ENCODE measurements at places on chromosomes 1 and 21. TPM values are rescaled to one million over a fixed set of nuclear protein-coding genes. Genes with fewer than 3 reads are reported as not detected.
A peak's percentile ranks its signal among the peaks of the same experiment; 100 is the strongest.

DNA sequence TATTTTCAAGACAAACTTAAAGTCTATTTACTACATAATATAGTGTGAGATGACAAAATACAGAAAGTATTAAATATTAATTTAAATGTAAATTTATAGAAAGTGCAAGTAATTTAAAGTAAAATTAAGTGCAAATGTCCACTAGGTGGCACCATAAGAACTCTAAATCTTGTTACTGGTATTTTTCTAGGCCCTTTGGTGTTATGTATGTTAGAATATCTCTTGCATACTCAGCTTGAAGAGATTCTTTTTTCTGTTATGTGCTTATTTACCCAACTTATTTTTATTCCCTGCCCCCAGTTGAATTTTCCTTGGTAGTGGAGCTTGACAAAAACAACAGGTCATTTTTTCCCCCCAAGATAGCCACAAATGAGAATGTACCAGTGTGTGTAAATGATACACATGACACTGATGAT lies 71.5 kb downstream of the RPS6KC1 start:
- peak; percentile 74 for DNase-seq

- DNase-seq = no peak
Observed at GRCh38 chr1:38028105-38028591, 15.6 kb downstream of the UTP11 start.

- DNase-seq = no peak
Observed at GRCh38 chr1:162381383-162381782, at the start of gene C1orf226. TSS of gene C1orf226 (plus strand) at chr1:162381728. CDS start at chr1:162381902, 174 bp downstream.

- no peak for DNase-seq
Observed at GRCh38 chr1:20575541-20576336, 13.2 kb upstream of the CDA start.

Gene YBX1
- total RNA-seq = 456 TPM

Gene C1orf94
- total RNA-seq = not detected

All from lung microvascular endothelial cell (primary cell).